ENCODE measurements at places on chromosomes 11 and 22.
A peak's percentile ranks its signal among the peaks of the same experiment; 100 is the strongest.

- no peak for DNase-seq
Observed at GRCh38 chr11:107282195-107282594, 175.4 kb downstream of the CWF19L2 start.

DNA sequence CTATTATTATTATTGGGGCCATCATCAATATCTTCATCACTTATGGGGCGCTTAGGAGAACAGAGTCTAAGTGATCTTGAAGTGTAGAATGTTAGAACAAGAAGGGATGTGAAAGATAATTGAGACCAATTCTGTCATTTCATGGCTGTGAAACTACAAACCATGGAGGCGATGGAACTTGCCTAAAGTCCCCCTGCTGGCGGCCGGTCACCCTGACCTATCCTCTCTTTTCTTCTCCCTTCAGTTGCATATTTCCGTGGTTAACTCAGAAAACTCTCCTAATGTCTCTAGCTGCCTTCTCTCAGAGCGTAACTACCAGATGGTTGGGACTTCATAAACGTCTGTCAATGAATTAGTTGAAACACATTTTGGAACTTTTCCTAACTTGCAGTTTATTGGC, 6.6 kb upstream of the OR4B1 start:
- no peak for DNase-seq

DNA sequence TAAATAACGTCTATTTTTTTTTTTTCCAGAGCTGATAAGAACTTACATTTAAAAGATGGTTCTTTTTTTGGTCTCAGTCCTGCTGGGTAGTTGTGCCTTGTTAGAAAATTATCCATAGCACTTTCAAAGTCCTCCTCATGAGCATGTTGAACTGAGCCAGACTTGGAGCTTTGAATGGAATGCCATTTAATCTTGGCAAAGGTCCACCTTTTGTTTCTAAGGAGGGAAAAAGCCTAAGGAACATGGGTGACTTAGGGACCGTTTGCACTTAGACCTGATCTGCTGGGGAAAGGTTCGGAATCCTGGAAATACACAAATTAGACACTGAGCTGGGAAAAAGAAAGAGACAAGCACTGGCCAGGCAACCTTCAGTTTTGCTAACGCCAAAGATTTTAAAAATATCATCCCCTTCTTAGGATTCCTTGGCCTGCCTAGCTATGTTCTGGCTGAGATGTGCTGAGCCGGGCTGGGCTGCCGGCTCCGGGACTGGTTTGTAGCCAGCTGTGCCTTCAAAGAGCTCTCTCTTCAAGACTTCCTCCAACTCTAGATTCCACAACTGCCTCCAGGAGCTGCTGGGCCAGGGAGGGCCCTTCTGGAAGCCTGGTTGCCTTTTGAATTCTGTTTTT, 67.4 kb downstream of the ENDOD1 start:
- DNase-seq: peak; percentile 73

DNA sequence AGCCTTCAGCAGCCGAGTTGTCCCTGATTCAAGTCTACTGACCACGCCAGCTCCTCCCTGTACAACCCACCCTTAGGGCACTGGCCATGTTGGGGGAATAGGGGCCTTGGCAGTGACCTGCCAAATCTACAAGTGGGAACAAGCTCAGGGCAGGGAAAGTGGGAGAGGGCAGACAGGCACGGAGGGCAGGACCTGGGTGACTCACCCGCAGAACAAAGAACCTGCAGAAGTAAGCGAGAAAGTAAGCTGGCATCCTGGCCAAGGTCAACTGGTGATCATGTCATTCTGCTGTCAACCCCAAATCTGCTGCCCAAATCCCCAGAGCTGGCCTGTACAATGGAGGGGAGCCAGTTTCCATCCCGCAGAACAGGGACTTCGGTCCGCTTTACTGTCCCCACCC, 7.9 kb upstream of the SCGB1A1 start:
- no peak for DNase-seq

- DNase-seq: no peak
Observed at GRCh38 chr11:3958281-3958680, 102.8 kb downstream of the STIM1 start.

DNA sequence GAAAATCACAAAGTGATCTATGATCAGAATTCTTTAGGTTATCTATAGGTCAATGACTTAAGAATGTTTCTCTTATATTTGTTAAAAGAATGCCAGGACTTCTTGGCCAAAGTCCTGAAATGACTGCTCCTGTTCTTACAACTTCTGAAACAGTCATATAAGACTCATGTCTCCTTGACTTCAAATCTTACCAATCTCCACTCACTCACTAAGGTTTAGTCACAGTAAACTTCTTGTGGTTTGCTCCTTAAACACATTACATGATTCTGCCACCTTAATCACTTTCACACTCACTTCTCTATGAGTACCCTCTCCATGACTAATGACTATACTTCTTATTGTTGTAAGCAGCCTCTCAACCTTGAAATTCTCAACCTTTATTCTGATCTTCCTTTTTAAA, 648.7 kb upstream of the CCDC179 start:
- no peak for DNase-seq

DNA sequence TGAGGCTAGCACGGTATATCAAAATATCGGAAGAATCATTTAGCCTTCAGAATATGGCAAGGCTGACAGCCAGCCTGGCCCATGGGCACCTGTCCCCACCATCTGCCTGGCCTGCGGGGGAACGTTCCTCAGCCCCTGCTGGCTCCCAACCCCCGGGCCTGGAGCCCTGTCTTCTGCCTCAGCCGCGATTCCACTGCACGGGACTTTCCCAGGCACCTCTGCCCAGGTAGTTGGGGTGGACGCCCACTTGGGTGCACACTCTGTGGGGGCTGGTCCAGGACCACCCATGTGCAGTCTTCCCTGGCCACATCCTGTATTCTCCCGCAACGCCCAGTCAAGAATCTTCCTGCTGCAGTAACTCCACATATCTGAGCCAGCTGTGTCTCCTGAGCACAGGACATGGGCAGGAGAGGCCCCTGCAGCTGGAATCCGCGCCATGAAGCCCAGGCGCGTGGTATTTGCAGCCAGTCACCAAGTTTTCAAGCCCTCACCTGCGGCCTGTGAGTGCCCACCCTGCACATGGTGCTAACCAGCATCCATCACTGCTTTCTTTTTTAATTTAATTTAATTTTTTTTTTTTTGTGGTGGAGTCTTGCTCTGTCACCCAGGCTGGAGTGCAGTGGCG, 77.9 kb downstream of the KCNQ1 start:
- no peak for DNase-seq

GRCh38 chr22:30878516-30879414, 89.8 kb downstream of the MORC2 start:
- DNase-seq: no peak

DNA sequence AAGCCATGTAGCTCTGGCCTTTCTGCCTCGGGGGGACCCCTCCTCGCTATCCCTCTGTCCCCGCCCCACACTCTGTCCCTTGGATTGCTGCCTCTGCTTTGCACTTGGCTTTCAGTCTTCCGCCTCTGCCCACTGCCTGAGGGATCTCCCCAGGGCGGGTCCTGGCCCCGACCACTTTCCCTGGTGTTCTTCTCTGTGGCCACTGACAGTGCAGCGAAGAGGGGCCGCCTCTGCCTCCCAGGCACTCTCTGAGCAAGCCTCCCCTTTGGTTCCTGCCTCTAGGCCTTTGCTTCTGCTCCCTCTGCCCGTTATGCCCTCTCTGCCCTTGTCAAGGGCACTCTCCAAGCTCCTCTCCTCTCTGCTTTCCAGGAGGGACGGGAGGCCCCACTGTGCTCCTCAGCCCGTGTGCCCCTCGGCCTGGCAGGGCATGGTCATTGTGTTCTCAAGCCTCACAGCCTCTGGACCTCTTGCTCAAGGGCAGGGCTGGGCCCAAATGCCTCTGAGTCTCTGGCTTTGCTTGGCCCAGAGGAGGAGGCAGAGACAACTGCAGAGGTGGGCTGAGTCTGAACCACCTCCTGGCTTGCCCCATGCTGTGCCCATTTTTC, 5.5 kb upstream of the MPPED1 start:
- DNase-seq: no peak

GRCh38 chr11:76512851-76513653, 68.2 kb downstream of the EMSY start:
- peak; percentile 65 for DNase-seq

GRCh38 chr11:46778416-46778815, 59.4 kb downstream of the F2 start:
- no peak for DNase-seq

Data from stomach (tissue), 19 donors.